ENCODE measurements at places on chromosomes 7 and 10.
A peak's percentile ranks its signal among the peaks of the same experiment; 100 is the strongest.

DNA sequence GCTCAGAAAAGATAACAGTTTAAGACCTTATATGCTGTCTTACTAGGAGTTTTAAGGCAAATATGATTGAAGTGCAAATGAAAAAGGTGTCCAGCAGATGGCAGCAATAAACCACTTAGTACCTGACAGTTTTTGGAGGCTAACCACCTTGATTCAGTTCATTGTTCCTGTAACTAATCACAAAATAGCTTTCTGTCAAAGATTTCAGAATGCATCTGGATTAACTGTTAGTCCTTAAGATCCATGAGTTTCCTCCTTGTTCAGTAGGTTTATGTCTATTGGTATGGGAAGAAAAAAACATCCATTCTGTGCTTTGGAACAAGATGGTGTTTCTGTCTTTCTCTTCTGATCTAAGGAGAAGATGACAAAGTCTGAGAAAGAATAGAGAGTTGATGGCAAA, 46.6 kb downstream of the CCSER2 start:
- peak; percentile 40 for DNase-seq

DNA sequence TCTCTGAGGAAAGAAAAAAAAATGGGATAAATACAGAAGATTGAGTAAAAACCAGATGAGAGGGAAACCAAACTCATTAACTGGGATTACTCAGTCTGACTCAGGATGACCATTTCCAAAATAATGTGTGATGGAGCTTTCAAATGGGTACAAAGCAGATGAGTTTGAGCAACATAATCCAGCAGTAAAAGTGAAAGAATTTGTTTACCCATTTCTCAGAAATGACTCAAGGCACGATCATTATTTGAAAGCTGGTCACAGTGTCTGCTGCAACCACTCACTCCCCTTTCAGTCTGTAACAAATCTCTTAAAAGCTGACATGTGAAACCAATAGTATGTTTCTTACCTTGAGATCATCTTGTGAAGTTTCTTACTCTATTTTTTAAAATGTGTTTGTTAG, 104.7 kb upstream of the KLF14 start:
- no peak for DNase-seq

GRCh38 chr7:55271069-55271626, 94.0 kb upstream of the LANCL2 start:
- DNase-seq = no peak

DNA sequence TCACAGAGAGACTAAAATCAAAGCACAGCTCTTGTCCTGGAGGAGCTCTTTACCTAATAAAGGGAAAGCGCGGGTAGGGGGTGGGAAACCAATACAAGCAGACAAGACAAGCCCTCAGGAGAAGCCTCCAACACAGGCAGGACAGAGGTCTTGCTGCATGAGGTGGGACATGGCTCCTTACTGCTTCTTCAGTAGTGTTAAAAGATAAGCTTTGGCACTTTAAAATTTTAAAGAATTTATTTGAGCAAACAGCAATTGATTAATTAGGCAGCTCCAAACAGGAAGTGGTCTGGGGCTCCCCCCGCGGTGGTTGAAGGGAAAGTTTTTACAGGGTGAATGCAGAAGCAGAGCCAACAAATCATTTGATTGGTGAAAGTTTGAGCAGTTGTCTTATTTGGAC, 50.3 kb upstream of the MACC1 start:
- DNase-seq = no peak

- DNase-seq = no peak
These were observed 39.6 kb upstream of the CNPY1 start for GRCh38 chr7:155585951-155586350.

GRCh38 chr10:58894929-58895328, 281.5 kb upstream of the PHYHIPL start:
- DNase-seq = no peak

DNA sequence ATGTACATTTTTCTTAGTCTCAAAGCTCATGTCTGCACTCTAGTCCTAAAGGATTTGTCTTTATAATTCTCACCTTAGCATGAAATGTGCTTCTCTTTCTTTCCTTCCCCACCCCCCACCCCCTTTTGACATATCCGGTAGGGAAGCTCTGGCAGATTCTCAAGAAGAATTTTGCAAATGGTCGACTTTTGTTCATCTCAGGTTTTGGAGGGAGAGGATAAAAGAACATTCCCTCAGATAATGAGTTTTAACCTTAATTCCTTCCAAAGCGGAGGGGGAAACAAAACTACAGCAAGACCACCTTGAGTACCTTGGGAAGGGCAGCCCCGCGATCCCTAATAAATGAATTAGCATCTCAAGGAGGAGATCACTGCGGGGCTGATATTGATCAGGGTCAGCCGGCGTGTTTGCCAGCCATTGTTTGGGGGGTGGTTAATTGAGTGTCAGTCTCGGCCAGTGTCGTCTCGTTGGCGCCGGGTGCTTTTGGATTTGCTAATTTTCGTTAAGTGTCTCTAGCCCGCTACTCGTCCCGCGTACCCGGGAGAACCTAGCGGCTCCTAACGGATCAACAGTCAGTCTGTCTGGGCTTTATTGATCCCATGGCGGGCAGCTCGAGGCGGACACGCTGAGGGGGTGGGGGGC, 874 bp upstream of the BAMBI start:
- DNase-seq = no peak

DNA sequence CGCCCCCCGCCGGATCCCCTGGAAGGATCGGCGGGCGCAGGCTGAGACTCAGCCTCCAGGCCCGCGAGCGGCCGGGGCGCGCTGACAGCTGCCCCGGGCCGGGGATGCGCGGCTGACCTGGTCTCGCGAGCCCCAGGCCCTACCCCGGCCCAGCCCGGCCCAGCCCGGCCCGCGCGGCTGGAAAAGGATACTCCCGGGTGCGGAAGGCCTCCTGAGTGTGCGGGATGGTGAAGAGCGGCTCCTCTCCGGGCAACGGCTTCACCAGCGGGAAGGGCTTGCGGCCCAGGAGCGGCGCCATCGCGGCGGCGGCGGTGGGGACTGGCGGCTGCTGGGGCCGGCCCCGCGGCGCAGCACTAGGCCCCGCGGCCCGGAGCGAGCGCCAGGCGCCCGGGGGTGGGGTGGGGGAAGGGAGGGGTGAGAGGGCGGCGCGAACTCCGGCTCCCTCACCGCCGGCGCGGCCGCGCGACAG, 423 bp downstream of the BAZ1B start:
- DNase-seq = peak; percentile 51

GRCh38 chr7:99137411-99138180, 6.3 kb downstream of the SMURF1 start:
- peak; percentile 63 for DNase-seq

DNA sequence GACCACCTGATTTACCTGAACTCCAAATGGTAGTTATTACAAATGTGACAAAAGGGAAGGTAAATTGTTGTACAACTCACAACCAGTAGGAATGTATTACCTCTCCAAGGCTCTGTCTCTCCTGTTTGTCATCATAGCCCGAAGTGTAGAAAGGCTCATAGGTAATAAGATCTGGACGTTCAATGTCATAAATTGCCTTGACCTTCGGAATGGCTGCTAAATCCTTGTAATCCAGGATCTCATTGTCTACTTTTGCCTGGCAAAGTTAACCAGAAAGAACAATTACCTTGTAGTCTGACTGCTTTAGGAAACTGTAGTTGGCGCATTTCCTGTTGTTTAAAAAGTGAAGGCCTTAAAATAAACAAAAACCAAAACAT, 68.6 kb upstream of the AFAP1L2 start:
- DNase-seq = no peak

DNA sequence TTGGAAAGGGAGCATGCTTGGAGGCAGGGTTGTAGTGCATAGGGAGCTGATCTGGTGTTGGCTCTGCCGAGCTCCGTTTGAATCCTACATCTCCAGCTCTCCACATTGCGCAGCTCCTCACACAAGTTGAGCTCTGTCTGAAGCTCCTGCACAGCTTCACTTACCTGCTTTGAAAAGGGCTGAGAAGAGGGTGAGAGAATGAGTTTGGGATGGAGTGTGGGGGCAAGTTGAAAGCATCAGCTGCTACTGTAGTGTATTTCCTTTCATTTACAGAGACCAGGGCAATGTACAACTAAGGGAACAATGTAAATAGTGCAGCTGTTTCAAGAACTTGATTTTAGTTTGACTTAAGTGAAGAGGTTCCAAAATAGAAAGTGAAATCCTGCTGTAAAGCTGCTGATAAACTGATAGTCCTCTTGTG, 88.5 kb downstream of the VTI1A start:
- no peak for DNase-seq

DNA sequence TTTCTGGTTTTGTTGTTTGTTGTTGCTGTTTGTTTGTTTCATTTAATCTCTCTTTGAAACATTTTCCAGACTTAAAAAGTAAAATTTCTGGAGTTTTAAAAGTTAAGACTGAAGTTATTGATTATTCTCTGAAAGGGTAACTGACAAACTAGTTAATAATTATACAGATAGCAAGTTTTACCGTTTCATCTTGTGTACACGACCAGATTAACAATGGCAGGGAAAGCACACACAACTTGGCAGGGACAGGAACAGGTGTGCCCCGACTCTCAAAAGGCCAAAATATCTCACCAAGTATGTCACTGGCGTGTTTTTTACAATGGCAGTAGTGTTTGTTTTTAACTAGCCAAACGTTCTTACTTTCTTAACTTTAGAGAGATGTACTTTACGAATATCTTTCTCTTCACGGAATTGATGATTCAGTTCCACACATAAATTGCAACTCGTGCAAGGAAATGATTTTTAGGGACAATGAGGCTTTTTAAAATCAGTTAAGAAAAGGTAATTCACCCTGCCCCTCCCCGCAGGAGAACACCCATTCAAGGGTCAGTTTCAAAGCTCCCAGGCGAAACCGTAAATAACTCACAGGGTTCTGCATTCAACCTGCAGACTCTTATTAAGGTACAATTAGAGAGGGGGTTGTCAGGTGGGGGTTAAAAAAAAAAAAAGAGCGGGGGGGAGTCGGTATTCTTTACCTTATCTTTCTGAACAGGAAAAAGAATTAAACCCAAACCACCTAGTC, 3.5 kb downstream of the CTBP2 start:
- DNase-seq = no peak

DNA sequence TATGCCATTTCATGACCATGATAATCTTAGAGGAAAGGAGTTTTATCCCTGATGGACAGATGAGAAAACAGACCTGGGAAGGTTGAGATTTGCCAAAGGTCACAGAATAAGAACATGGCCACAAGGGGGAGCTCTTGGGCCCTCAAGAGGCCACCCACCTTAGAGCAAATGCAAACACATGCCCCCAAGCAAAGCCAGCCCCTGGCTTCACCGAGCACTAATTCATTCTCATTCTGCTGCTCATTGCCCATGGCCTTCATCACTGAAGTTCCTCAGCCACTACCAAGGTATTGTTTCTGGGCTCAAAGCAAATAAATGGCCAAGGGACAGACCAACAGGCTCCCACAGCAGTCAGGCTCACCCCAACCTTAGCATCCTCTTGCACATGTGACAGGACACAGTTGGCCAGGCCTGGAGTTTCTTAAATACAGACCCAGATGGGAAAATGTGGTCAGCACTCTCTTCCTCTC, 44.2 kb downstream of the PDLIM1 start:
- no peak for DNase-seq

GRCh38 chr10:132385721-132386418, 11.1 kb upstream of the PWWP2B start:
- no peak for DNase-seq

DNA sequence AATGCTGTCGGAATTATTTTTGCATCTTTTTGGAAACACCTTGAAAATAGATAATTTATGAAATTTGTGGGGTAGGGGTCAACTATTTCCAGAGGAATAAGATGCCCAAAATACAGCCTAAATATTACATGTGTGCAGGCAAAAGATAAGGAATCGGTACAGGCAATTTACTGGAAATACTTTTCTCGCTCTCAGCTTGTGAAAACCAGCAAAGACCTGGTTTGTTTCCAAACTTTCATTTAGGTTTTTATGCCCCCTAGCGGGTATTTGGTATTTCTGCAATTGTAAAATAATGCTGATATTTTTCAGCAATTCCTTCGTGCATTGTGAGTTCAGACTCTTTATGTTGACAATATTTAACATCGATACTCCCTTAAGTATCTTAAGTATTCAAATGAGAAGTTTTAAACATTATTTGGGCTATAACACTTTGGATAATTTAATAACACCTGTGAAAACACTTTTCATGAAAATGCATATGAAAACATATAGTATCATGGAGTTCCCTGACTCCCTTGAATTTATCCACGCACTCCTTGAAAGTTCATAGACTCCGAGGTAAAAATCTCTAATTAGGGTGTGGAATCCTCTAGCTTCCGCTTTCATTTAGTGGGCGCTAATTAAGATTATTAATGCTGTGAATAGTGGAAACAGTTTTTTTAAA, 132.4 kb downstream of the TSPAN12 start:
- no peak for DNase-seq

GRCh38 chr7:132402096-132402495, 174.2 kb downstream of the PLXNA4 start:
- DNase-seq = no peak

DNA sequence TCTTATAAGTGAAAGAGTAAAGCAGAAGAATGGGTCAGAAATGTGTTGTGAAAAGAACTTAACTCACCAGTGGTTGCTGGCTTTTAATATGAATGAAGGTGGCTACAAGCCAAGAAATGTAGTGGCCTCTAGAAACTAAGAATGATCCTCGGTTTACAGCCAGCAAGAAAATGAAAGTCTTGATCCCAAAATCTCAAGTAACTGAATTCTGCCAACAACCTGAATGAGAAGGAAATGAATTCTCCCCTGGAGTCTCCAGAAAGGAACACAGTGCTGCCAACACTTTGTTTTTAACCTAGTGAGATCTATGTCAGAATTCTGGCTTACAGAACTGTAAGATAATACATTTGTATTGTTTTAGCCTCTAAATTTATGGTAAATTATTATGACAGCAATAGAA, 193.0 kb downstream of the FZD1 start:
- DNase-seq = no peak

GRCh38 chr7:127251465-127252376, 1.0 kb downstream of the GRM8 start:
- no peak for DNase-seq

GRCh38 chr7:127629268-127629854, 11.4 kb upstream of the PAX4 start:
- no peak for DNase-seq

DNA sequence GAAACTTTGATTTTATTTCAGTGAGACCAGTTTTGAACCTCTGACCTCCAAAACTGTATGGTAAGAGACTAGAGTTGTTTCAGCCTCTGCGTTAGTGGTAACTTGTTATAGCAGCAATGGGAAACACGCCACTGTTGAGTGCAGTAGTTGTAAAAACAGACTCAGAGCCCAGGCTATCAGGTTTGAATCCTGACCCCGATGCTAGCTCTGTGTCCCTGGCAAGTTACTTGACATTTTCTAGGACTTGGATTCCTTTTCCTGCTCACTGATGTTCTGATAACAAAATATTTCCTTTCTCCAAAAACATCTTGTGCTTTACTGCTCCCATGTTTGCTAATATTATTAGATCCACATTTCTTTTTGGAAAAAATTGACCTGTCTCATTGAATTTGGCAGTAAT, 131.0 kb downstream of the PLXDC2 start:
- no peak for DNase-seq

DNA sequence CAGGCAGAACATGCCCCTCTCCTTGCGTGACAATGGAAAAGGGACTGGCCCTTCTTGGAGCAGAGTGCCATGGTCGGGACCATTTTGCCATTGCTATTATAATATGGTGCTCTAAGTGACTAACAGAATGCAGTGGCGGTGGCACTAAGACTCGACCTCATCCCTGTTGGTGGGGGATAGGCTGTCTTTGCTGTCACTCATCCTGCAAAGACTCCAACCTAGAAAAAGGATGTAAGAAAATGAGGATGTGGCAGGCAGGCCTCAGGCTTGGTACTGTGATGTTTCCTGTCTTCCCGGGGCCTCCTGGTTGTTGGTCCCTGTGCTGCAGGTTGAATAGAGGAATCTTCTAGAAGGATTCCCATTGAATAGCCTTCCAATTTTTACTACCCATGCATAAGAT, 18.6 kb downstream of the BLNK start:
- DNase-seq = no peak

GRCh38 chr7:93176992-93177580, 28.9 kb upstream of the SAMD9L start:
- no peak for DNase-seq
